ENCODE measurements at places on chromosomes 13 and 19.

GRCh38 chr13:66483712-66484111 lies 746.4 kb downstream of the PCDH9 start:
- DNase-seq: no peak

GRCh38 chr13:53342623-53343360 lies 314.2 kb downstream of the OLFM4 start:
- no peak for DNase-seq

- no peak for DNase-seq
These were observed 8.0 kb upstream of the GPC6 start for GRCh38 chr13:93218583-93218982.

DNA sequence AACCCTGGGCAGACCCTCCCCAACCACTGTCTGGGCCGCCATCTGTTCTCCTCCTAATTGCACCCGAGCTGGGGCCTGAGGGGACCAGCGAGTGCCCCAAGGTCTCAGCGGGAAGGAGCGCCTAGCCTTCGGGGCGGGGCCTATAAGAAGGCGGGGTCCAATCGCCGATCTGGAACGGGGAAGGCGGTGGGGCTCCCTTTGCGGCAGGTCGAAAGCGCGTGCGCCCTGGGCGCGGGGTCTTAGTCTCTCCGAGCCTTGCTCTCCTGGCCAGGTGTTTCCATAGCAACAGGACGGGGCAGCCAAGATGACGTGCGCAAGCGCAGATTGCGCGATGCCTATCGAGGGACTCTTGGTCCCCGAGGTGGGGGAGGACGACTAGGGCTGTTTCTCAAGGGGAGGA lies 2.8 kb downstream of the MAST1 start:
- peak; percentile 54 for DNase-seq

GRCh38 chr13:43965459-43965845 lies 85.7 kb downstream of the LACC1 start:
- no peak for DNase-seq

DNA sequence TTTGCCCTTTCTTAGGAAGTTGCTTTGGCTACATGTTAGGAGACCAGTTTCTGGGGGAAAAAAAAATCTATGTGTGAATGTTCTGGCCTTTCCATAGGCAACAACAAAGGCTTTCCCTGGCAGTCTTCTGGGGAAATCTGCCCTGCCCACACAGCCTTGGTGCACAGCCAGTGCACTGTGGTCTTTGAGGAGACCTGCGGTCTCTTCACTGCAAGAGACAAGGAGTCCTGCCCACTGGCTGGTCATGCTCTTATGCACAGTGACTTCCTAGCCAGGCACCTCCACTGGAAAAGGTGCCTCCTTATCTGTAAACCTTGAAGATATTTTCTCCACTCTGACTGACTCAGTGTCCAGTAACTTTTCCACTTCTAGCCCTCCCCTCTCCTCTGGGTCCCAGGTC lies 155.1 kb downstream of the SUCLA2 start:
- no peak for DNase-seq

- no peak for DNase-seq
These were observed 9.6 kb upstream of the ELL start for GRCh38 chr19:18531485-18531884.

GRCh38 chr19:31285744-31286143 lies 63.5 kb downstream of the TSHZ3 start:
- DNase-seq: no peak

- no peak for DNase-seq
These were observed 3.5 kb upstream of the LILRB4 start for GRCh38 chr19:54659300-54659699.

GRCh38 chr19:21584537-21584936 lies 79.1 kb downstream of the ZNF429 start:
- no peak for DNase-seq

DNA sequence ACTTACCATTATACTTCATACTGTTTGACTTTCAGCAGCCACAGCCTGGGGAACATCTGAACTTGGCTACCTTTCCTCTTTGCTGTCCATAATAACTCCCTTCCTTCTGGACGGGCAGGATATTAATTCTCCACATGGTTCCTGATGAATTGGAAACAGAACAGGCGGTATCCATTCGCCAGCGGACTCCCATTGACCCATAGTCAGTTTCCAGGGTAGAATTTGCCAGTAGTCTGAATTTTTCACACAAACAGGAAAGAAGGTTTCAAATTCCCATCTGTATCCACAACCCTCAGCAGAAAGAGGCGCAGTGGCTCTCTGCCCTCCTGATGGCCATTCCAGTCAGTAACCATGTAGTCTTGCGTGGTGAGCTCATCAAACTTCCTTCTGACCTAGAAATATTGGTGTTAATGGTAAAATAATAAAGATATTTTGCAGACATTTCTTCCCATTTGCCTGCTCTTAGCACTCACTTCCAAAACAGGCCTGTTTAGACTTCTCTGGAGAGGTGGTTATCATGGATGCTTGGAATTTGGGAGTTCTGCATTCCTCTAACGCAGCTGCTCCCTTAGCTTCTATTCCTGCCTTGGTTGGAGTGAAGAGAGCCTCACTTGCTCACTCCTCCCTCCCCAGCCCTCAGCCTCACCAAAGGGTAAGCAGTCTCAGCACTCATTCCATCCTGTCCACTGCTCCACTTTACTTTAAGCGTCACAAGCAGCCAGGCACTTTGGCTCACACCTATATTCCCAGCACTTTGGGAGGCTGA lies 75.0 kb upstream of the OXGR1 start:
- no peak for DNase-seq
